ENCODE measurements at places on chromosomes 2 and 18.

GRCh38 chr2:65655000-65655399 lies 222.6 kb upstream of the SPRED2 start:
- DNase-seq, result peak; percentile 58

- no peak for DNase-seq
Observed at GRCh38 chr2:98786179-98786578, 55.2 kb upstream of the MGAT4A start.

GRCh38 chr2:64818664-64819060 lies 164.9 kb upstream of the SERTAD2 start:
- no peak for DNase-seq

DNA sequence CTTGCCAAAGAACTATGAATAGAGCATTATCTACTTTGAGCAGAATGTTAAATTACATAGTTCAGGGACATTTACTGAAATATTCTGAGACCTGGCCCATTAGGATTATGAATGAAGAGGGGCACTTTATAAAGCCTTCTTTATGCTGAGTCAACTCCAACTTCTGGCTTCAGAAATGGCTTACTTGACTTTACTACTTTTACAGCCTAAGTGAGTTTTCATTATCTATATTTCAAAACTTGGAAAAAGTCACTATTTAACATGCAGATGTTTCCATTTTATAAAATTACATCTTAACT lies 37.7 kb downstream of the SESTD1 start:
- DNase-seq, result no peak

- no peak for DNase-seq
Observed at GRCh38 chr2:51329512-51329911, 297.6 kb upstream of the NRXN1 start.

DNA sequence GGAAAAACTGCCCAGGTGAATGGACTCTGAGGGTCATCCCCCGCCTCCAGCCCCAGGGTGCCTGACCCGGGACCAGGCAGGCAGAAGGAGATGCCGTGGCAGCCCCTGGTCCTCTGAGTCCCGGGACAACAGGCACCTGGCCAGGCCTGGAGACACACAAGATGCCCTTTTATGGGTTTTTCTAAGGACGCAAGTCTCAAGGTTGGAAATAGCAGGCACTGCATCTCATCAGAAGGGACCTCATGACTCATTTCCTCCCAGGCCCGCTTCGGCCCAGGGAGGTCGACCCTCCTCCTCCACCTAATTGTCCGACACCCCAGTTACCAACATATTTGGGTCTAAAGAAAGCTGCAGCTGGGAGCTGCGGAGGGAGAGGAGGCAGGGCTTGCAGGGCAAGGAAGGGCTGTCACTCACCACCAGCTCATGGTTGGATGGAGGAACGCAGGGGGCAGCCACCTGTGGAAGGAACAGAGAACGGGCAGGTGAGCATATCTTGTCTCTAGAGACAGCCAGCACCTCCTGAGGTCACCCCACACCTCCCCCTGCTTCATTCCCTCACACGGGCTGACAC lies 82.9 kb downstream of the TNS1 start:
- no peak for DNase-seq

- no peak for DNase-seq
Observed at GRCh38 chr2:174555998-174556397, 41.6 kb downstream of the WIPF1 start.

GRCh38 chr2:43435746-43436145 lies 160.1 kb downstream of the THADA start:
- DNase-seq, result peak; percentile 95

DNA sequence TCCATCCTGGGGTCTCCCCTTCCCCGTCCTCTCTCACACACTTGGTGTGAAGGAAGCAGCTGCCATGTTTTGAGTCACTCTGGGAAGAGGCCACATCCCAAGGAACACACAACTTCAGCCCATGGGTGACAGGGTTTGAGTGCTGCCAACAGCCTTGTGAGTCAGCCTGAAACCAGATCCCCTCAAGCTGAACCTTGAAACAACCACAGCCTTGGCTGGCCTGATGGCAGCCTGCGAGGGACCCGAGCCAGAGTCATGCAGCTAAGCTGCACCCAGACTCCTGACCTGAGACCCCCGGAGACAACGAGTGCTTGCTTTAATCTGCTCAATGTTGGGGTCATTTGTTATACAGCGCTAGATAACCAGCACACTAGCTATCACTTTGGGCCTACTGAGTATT lies 19.3 kb upstream of the MC2R start:
- DNase-seq, result no peak

DNA sequence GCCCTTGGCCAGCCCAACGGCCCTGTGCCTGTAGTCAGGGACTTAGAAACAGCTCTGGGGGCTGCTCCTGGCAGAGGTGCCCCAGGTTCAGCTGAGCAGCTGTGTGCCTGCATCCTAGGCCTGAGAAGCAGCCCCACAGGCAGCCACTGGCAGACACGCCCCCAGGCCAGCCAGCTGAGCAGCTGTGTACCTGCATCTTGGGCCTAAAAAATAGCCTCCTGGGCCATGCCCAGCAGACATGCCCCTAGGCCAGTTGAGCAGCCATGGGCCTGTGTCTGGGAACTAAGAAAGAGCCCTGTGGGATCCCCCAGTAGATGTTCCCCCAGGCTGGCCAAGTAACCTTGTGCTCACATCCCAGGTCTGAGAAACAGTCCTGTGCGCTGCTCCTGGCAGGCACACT lies 64.0 kb downstream of the TBR1 start:
- no peak for DNase-seq

DNA sequence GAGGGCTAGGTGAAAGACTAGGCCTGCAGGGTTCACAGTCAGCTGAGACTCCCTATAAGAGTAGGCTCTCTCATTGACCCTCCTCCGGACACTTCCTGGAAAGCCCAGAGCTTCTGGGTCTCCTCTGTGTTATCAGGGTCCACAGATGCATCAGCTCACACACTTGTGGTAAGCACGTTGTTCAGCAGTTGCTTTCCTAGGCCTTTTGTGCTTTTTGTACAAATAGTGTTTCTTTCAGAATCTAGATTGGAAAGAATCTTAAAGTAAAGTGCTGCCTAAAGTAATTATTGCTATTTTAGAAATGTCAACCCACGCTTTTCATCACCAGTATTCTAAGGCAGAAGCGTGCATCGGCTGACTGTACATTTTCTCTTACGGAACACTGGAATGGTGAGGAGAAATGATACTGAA lies 15.5 kb downstream of the SLC9A2 start:
- DNase-seq, result no peak

DNA sequence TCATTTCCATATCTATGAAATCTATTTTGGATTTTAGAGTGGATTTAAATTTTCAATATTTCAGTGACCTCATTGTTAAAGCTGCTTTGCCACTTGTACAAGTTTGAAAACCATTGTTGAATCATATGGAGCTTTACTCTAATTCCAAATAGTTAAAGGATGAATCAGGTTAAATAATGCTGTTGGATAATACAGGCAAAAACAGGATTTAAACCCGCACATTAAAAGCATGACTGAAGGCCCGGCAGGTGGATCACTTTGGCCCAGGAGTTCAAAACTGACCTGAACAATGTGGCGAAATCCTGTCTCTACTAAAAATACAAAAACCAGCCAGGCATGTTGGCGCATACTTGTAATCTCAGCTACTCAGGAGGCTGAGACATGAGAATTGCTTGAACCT lies 68.3 kb downstream of the RIF1 start:
- no peak for DNase-seq

GRCh38 chr2:39492095-39492590 lies 55.1 kb upstream of the MAP4K3 start:
- DNase-seq, result no peak

GRCh38 chr18:40577981-40578365 lies 1377.1 kb upstream of the PIK3C3 start:
- DNase-seq, result no peak

DNA sequence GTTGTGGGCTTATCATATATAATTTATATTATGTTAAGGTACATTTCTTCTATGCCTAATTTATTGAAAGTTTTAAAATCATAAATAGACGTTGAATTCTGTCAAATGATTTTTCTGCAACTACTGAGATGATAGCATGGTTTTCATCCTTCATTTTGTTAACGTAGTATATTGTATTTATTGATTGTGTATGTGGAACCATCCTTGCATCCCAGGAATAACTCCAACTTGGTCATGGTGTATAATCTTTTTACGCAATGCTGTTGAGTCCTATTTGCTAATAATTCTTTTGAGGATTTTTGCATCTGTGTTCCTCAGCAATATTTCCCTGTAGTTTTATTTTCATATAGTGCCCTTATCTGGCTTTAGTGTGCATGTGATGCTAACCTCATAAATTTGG lies 152.7 kb downstream of the ADCYAP1 start:
- DNase-seq, result no peak

- no peak for DNase-seq
Observed at GRCh38 chr18:79611040-79611681, 68.4 kb upstream of the CTDP1 start.

DNA sequence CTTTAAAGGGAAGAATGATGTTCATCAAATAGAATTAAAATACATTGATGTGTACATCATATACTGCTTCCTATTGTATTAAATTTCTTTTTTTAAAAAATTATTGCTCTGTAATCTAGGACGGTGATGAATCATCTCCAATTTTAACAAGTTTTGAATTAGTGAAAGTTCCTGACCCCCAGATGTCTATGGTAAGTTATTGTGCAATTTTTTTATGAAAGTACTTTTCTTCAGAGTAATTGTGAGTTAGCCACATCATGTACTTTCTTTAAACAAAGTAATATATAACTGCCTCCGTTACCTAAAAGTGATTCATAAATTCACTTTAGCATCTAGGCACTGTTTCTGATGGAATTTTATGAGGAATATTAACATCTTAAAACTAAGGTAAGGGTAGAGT lies 38.1 kb downstream of the PIK3C3 start:
- no peak for DNase-seq

GRCh38 chr18:54958704-54959625 lies at the start of gene CCDC68:
TSS of gene CCDC68 (minus strand) at chr18:54959461. CDS start at chr18:54942791, 16,670 bp downstream.
- DNase-seq, result peak; percentile 31

GRCh38 chr2:96819128-96819875 lies 3.2 kb downstream of the CNNM3 start:
- no peak for DNase-seq

DNA sequence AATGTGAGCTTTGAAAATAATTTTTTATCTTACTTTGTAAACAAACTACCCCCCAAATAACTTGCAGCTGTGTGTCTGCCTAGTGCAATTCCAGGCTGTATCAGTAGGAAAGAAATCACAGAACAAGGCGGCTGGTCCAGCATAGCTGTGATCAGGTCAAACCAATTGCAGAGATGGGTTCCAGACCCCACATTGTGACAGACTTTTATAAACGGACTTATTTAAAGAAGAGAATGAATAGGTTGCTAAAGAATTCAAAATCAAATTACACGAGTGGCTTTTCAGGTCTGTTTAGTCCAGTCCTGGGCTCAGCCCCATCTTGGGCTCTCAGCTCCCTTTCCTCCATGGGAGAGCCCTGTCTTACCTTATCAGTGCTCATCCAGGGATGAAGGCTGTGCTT lies 11.1 kb downstream of the BMP10 start:
- DNase-seq, result peak; percentile 7
